H1 (cell line): ENCODE measurements at places on chromosomes 2 and 18. TPM values are rescaled to one million over a fixed set of nuclear protein-coding genes. Genes with fewer than 3 reads are reported as not detected.

DNA sequence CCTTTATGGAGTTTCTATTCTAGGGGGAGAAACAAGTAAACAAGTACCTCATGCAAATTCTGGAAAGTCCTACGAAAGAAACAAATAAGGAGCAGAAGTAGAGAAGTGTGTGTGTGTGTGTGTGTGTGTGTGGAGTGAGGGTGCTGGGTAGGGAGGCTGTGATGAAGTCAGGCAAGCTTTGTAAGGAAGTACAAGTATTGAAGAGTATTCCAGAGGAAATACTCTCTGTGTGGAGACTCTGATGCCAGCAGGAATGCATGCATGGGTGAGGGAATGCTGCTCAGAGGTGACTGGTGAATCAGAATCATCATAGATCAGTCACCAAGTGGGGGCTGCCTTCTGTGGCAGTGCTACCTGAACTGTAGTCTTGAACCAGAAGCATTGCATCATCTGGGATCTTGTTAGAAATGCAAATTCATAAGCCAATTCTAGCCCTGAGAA, 34.5 kb downstream of the SLC4A3 start:
- H3K36me3 ChIP-seq: no peaks in the 10 kb centered on the region
- H3K27ac ChIP-seq: no peak overlapping the region
- H3K4me1 ChIP-seq: peaks cover 2% of the 10 kb centered on the region

GRCh38 chr2:226776104-226776503, 23.5 kb downstream of the IRS1 start:
- H3K36me3 ChIP-seq: peaks cover 8% of the 10 kb centered on the region
- H3K27me3 ChIP-seq: no peaks in the 10 kb centered on the region
- H3K4me3 ChIP-seq: no peak overlapping the region

DNA sequence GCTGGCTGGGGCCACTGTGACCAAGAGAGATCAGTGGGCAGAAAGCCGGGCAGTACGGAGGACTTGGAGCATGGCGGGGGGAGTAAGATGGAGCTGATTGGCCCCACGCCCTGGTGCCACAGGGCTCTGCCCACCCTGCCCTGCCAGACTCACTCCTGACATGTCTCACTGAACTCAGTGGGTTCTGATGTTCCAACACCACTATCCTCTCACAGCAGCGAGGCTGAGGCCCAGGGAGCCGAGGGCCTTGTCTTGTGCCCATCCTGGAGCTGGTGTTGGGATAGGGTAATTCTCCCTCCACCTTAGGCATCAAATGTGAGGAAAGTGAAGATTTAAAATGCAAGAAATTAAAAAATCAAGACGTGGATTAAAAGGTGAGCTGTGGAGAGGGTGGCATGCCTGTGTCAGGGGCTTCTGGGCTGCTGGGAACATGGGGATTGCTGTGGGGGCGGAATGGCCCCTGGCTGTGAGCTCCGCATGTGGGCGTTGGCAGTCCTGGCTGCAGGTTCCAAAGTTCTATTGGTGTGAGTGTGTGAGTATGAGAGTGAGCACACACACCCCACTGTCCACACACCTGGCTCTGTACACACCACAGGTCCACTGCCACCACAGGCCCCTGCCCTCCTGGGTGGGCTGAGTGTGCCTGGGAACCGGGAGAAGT, 283.5 kb upstream of the HS6ST1 start:
- no peaks in the 10 kb centered on the region for H3K36me3 ChIP-seq
- no peaks in the 10 kb centered on the region for H3K4me1 ChIP-seq
- H3K27ac ChIP-seq: no peak overlapping the region
- no peaks in the 10 kb centered on the region for H3K27me3 ChIP-seq
- DNase-seq: no peak
- no peak overlapping the region for H3K4me3 ChIP-seq

CCDC121 gene
- 1.5 and 2.0 TPM in 2 replicates for total RNA-seq

GRCh38 chr2:191066197-191066918, 52.4 kb upstream of the STAT1 start:
- no peaks in the 10 kb centered on the region for H3K36me3 ChIP-seq
- no peak overlapping the region for H3K27ac ChIP-seq
- H3K27me3 ChIP-seq: no peaks in the 10 kb centered on the region
- no peak overlapping the region for H3K4me3 ChIP-seq
- no peak for DNase-seq

DNA sequence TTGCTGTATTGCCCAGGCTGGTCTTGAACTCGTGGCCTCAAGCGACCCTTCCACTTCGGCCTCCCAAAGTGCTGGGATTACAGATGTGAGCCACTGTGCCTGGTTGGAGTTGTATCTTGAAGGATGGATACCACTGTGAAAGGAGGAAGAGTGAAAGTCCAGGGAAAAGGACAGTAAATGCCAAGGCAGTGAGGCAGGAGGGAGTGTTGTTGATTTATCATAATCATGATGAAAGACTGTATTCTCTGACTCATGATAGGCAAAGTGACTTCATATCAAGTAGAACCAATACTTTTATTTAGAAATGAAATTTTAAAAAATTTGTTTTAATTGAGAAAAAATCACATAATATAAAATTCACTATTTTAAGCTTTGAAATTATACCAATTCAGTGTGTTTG, 162.3 kb downstream of the ARHGAP28 start:
- no peak for DNase-seq
- no peak overlapping the region for H3K4me3 ChIP-seq
- no peak overlapping the region for H3K27ac ChIP-seq
- no peaks in the 10 kb centered on the region for H3K4me1 ChIP-seq

TMEM247 gene
- total RNA-seq: not detected in 2 replicates

DNA sequence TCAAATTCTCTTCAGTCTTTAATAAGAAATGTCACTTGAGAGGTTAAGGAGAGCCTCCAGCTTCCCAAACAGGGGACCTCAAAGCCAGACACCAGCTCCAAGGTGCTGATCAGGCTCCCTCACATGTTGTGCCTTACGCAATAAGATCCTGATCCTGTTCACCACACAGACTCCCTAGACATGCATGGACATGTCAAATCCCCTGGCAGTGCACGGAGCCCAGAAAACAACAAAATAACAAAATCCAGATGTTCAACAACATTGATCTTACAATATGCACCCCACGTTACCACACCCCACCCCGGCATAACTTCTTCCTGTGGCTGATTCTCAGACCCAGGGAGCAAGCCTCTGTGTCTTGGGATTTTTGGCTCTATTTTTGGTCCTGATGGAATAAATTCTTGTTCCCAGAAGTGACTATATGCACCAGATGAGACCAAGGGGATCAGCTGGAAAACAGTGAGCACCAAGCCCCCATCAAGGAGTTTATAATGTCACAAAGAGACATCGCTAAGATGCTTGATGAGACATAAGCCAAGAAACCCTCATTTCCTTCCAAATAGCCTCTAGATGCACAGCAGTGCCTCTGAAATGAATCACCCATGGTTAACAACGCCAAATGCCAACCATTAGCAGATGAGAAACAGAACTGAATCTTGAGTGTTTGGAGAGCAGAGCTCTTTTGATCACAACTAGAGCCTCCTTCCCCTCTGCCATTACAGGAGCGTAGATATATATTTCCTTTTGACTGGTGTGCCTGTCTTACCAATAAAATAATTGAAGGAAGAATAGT, 198.2 kb downstream of the PRKCE start:
- H3K27me3 ChIP-seq: no peaks in the 10 kb centered on the region
- H3K4me3 ChIP-seq: no peak overlapping the region
- DNase-seq: no peak

GRCh38 chr2:37196320-37197195, at the start of gene CEBPZOS:
Gene CEBPZOS, plus strand, starts transcription at chr2:37196496. Its CDS starts 3,209 bp downstream, at chr2:37199705.
- H3K27ac ChIP-seq: peak within 1 kb of the TSS; percentile 49; the same call in 1 of the 2 replicates
- peaks cover 6% of the 10 kb centered on the region; the same call in 1 of the 2 replicates for H3K4me1 ChIP-seq
- peak within 1 kb of the TSS; percentile 66 for H3K4me3 ChIP-seq
- H3K36me3 ChIP-seq: peaks cover 5% of the 10 kb centered on the region; the same call in 1 of the 2 replicates
- H3K27me3 ChIP-seq: no peaks in the 10 kb centered on the region

SMAD2 gene
- total RNA-seq: 124 and 132 TPM in 2 replicates

GRCh38 chr2:54771166-54771885, 47.9 kb downstream of the EML6 start:
- DNase-seq: no peak
- no peaks in the 10 kb centered on the region for H3K27me3 ChIP-seq
- no peak overlapping the region for H3K27ac ChIP-seq
- H3K4me1 ChIP-seq: no peaks in the 10 kb centered on the region
- no peaks in the 10 kb centered on the region for H3K36me3 ChIP-seq
- no peak overlapping the region for H3K4me3 ChIP-seq

DNA sequence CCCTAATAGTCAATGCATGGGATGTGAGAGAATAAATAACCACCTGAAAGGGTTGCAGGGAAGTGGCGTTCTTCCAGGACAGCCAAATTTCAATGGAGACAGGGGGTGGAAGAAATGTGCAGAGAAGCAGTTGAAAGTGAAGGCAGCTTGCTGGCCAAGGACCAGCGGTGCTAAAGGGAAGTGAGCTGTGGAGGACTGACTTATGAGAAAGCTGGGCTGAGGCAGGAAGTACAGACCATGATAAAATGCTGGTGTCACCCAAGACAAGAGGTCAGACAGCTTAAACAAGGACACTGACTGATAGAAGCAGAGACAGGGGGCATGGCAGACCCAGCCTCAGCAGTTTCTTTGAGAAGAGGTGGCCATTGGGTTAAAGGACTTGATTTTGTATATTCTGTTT, 106.7 kb downstream of the DTNB start:
- H3K4me1 ChIP-seq: no peaks in the 10 kb centered on the region
- H3K4me3 ChIP-seq: no peak overlapping the region
- DNase-seq: no peak
- no peaks in the 10 kb centered on the region for H3K27me3 ChIP-seq
- no peaks in the 10 kb centered on the region for H3K36me3 ChIP-seq
- H3K27ac ChIP-seq: no peak overlapping the region

GRCh38 chr2:197555467-197555866, 39.6 kb downstream of the MOB4 start:
- no peaks in the 10 kb centered on the region for H3K4me1 ChIP-seq
- peaks cover 27% of the 10 kb centered on the region; the same call in 1 of the 2 replicates for H3K36me3 ChIP-seq
- no peak overlapping the region for H3K4me3 ChIP-seq
- no peaks in the 10 kb centered on the region for H3K27me3 ChIP-seq
- DNase-seq: no peak

- DNase-seq: no peak
- H3K4me1 ChIP-seq: peaks cover 14% of the 10 kb centered on the region
- no peaks in the 10 kb centered on the region for H3K36me3 ChIP-seq
- peaks cover 39% of the 10 kb centered on the region for H3K27me3 ChIP-seq
- no peak overlapping the region for H3K4me3 ChIP-seq
Observed at GRCh38 chr2:152033011-152033925, 65.6 kb downstream of the CACNB4 start.

TEX44 gene
- total RNA-seq: not detected in 2 replicates

C1D gene
- total RNA-seq: 20.5 and 24.1 TPM in 2 replicates

GRCh38 chr2:523698-524270, 153.4 kb downstream of the TMEM18 start:
- H3K4me3 ChIP-seq: no peak overlapping the region
- no peaks in the 10 kb centered on the region for H3K27me3 ChIP-seq
- no peak overlapping the region for H3K27ac ChIP-seq
- no peak for DNase-seq
- H3K36me3 ChIP-seq: no peaks in the 10 kb centered on the region
- peaks cover 8% of the 10 kb centered on the region for H3K4me1 ChIP-seq

TLX2 gene
- 0.15 and 0.17 TPM in 2 replicates for total RNA-seq

- no peak overlapping the region for H3K4me3 ChIP-seq
- no peaks in the 10 kb centered on the region for H3K36me3 ChIP-seq
- no peak overlapping the region for H3K27ac ChIP-seq
- H3K4me1 ChIP-seq: peaks cover 3% of the 10 kb centered on the region; the same call in 1 of the 2 replicates
- no peaks in the 10 kb centered on the region for H3K27me3 ChIP-seq
Observed at GRCh38 chr2:28643911-28644334, 107.7 kb upstream of the PPP1CB start.

GRCh38 chr2:121080013-121080772, 204.8 kb downstream of the TFCP2L1 start:
- no peaks in the 10 kb centered on the region for H3K27me3 ChIP-seq
- no peak for DNase-seq
- H3K4me3 ChIP-seq: no peak overlapping the region

RNF25 gene
- 19.6 and 24.7 TPM in 2 replicates for total RNA-seq

DNA sequence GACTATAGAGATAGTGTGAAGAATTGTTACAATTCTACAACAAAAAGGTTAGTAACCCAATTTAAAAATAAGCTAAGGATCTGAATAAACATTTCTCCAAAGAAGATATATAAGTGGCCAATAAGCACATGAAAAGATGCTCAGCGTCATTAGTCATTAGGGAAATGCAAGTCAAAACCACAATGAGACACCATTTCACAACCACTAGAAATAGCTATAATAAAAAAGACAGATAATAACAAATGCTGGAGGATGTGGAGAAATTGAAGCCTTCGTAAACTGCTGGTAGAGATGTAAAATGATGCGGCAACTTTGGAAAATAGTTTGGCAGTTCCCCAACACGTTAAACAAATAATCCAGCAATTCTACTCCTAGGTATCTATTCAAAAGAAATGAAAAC, 366.5 kb upstream of the POU3F3 start:
- no peaks in the 10 kb centered on the region for H3K4me1 ChIP-seq
- H3K4me3 ChIP-seq: no peak overlapping the region
- DNase-seq: no peak
- no peaks in the 10 kb centered on the region for H3K27me3 ChIP-seq
- H3K27ac ChIP-seq: no peak overlapping the region
- no peaks in the 10 kb centered on the region for H3K36me3 ChIP-seq

- H3K4me3 ChIP-seq: no peak overlapping the region
- H3K36me3 ChIP-seq: no peaks in the 10 kb centered on the region
- H3K27me3 ChIP-seq: no peaks in the 10 kb centered on the region
- H3K27ac ChIP-seq: no peak overlapping the region
Observed at GRCh38 chr2:222844323-222844722, 16.5 kb upstream of the ACSL3 start.

DNA sequence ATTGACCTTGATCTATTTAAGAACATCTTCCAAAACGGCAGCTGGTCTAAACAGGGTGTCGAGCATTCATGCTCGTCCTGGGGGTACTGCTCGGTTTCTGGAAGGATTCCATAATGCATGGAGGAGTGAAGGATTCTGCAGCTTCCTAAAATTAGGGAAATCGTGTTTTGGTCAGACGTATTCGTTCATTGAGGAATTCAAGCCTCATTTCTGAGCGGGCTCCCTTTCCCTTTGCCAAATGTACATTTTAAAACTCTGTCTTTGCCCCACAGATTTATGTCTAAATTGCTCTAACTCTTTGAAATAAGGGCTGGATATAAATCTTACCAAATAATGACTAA, 144.0 kb downstream of the BCL11A start:
- no peak overlapping the region for H3K27ac ChIP-seq
- DNase-seq: no peak
- H3K27me3 ChIP-seq: no peaks in the 10 kb centered on the region
- no peak overlapping the region for H3K4me3 ChIP-seq

- no peaks in the 10 kb centered on the region for H3K27me3 ChIP-seq
- H3K27ac ChIP-seq: no peak overlapping the region
- no peaks in the 10 kb centered on the region for H3K4me1 ChIP-seq
- H3K36me3 ChIP-seq: no peaks in the 10 kb centered on the region
- H3K4me3 ChIP-seq: no peak overlapping the region
Observed at GRCh38 chr2:178804791-178805190, 2.4 kb downstream of the TTN start.

ACVR1C gene
- total RNA-seq: 0.40 and 0.52 TPM in 2 replicates

- H3K4me3 ChIP-seq: no peak overlapping the region
- H3K4me1 ChIP-seq: peaks cover 7% of the 10 kb centered on the region
Observed at GRCh38 chr2:65045651-65046050, 10.6 kb upstream of the CEP68 start.

GRCh38 chr2:45982096-45982495, 315.1 kb upstream of the EPAS1 start:
- H3K27me3 ChIP-seq: no peaks in the 10 kb centered on the region
- no peaks in the 10 kb centered on the region; the same call in 1 of the 2 replicates for H3K4me1 ChIP-seq
- H3K27ac ChIP-seq: no peak overlapping the region
- H3K36me3 ChIP-seq: no peaks in the 10 kb centered on the region

BMP10 gene
- not detected in 2 replicates for total RNA-seq

LRRTM1 gene
- total RNA-seq: 1.1 and 1.4 TPM in 2 replicates

CRYGC gene
- not detected in 2 replicates for total RNA-seq

GRCh38 chr2:203404996-203405395, 76.8 kb downstream of the ABI2 start:
- no peak for DNase-seq
- H3K36me3 ChIP-seq: peaks cover 16% of the 10 kb centered on the region
- no peak overlapping the region for H3K4me3 ChIP-seq
